Bladder microvascular endothelial cell (primary cell): ENCODE measurements at places on chromosomes 4 and X. TPM values are rescaled to one million over a fixed set of nuclear protein-coding genes. Genes with fewer than 3 reads are reported as not detected.

CENPI gene
- 15.7 and 17.3 TPM in 2 replicates for total RNA-seq

PCDH7 gene
- under 0.01 and 0.69 TPM in 2 replicates for total RNA-seq

STARD8 gene
- total RNA-seq: 9.9 and 11.8 TPM in 2 replicates

RNF128 gene
- total RNA-seq: 0.06 and 0.32 TPM in 2 replicates

ART3 gene
- total RNA-seq: not detected in 2 replicates

XPNPEP2 gene
- total RNA-seq: not detected in 2 replicates

GPR143 gene
- total RNA-seq: 1.5 and 2.0 TPM in 2 replicates

RHOXF2 gene
- total RNA-seq: not detected in 2 replicates

ZFX gene
- total RNA-seq: 18.3 and 50.9 TPM in 2 replicates

RAB33A gene
- 0.19 and 0.49 TPM in 2 replicates for total RNA-seq

PNCK gene
- total RNA-seq: not detected in 2 replicates

WDR17 gene
- under 0.01 and 0.19 TPM in 2 replicates for total RNA-seq
